ENCODE measurements at places on chromosomes 1 and 21.

DNA sequence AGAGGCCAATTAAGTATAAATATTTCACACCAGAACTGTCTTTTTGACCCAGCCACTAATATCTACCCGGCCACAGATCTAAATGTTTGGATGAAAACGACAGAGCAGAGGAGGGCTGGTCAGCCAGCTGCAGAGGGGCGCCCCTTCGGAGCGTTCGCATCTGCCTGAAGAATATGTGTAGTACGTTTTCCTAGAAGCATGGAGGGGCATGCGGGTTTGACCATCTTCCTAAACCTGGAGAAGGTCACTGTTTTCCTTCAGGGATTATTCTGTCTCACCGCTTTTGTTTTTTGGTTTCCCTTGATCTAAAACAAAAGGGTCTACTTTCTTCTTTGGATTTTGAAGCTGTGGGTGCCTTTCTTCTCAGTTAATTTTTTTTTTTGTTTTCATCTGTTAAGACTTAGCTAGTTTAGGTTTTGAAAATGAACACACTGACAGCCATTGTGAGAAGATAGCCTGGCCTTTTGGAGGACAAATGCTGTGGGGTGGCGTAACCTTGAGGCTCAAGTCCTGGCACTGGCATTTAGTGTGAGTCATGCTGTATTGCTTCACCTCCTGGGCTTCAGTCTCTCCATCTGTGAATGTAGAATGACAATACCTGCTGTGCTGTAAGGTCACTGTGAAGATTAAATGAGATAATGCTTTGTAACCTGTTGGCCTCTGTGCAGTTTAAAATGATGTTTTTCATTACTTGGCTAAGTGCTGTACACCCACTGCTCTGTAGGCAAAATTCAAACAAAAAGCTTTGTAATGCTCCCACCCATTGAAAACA, 74.1 kb upstream of the IRF2BP2 start:
- DNase-seq = no peak

DNA sequence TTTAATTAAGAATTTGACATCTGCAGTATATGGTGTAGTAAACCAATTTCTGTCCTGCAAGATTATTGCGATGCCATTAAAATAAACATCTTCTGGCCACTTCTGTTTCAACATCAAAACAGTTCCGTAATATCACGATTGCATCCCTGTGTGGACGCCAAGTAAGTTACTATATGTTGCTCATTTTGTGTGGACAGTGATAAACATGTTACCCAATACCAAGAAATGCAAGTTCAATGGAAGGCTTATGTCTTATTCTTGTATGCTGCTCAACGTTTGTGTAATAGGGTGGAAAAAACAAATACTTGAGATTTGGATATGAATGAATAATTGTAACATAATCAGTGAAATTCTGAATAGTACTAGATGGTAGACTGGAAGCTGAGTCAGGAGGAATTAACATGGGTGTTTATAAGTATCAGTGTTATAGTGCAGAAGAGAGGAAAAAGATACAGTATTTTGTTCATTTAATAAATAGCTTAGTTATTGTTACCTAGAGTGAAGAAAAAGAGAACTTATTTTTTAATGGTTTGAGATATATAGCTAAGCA, 15.2 kb downstream of the TTC3 start:
- DNase-seq = no peak

GRCh38 chr1:91803123-91803522, 82.8 kb downstream of the TGFBR3 start:
- DNase-seq = no peak

- DNase-seq = no peak
These were observed 24.8 kb upstream of the GBP6 start for GRCh38 chr1:89339039-89339438.

- no peak for DNase-seq
These were observed 478.2 kb downstream of the NPHP4 start for GRCh38 chr1:5513846-5514526.

GRCh38 chr1:55064071-55064581, 24.8 kb downstream of the PCSK9 start:
- no peak for DNase-seq

- no peak for DNase-seq
These were observed 1632.3 kb downstream of the KCNT2 start for GRCh38 chr1:194975913-194976312.

- DNase-seq = no peak
These were observed 1.4 kb downstream of the PRAMEF18 start for GRCh38 chr1:13224480-13225060.

GRCh38 chr21:16181018-16181417, 451.2 kb downstream of the USP25 start:
- DNase-seq = no peak

- no peak for DNase-seq
These were observed 51.4 kb upstream of the C8B start for GRCh38 chr1:57017200-57017599.

- DNase-seq = no peak
These were observed 17.1 kb upstream of the MPZL1 start for GRCh38 chr1:167704715-167705114.

GRCh38 chr1:169683661-169684060, 27.8 kb downstream of the SELL start:
- no peak for DNase-seq

DNA sequence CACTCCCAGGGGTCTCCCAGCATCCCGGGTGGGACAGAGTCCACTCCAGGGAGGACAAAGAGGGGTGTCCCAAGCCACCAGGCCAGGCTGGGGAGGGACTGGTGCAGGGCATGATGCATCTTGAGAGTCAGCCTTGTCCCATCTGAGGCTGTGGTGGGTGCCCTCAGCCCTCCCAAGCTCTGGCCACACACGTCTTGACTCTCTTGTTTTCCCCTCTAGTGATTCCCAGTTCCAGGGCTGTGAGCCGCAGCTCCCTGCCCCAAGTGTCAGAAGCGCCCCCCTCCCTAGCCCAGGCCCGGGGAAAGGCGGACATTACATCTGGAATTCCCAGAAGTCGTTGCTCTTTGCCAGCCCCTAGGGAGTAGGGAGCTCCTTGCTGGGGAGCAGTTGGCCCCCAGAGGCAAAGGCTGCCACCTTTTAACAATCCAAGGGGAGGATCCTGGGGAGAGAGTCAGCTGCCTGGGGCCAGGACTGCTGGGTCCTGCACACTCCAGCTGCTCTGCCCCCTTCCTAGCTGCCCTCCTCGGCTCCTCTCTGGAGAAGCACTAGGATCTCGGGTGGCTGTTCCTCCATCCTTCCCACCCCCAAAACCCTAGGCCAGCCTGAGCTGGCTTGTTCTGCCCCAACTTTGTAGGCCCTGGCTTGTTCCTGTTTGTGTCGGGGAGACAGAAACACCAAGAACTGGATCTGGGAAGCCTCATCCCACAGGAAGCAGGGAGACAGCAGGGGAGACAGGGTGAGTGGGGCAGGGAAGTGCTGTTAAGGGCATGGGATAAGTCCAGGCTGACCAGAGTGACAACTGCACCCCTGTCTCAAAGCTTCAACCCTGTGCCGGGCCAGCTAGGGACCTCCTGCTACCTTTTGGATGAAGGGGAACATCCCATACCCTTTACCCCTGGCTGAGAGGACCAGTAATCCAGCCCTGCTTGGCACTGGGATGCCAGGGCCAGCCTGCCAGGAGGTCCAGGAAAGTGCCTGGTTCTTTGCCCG, 3.2 kb upstream of the PTPN7 start:
- DNase-seq = no peak

- no peak for DNase-seq
These were observed 187.8 kb upstream of the JUN start for GRCh38 chr1:58971629-58972140.

- DNase-seq = no peak
These were observed 223.7 kb upstream of the USP25 start for GRCh38 chr21:15506086-15506485.

- no peak for DNase-seq
These were observed 50.4 kb downstream of the RAP1GAP start for GRCh38 chr1:21618561-21619374.

GRCh38 chr1:206886831-206887230, 10.4 kb upstream of the IL24 start:
- DNase-seq = no peak

- no peak for DNase-seq
These were observed 39.0 kb upstream of the GRIK3 start for GRCh38 chr1:37073152-37073853.

DNA sequence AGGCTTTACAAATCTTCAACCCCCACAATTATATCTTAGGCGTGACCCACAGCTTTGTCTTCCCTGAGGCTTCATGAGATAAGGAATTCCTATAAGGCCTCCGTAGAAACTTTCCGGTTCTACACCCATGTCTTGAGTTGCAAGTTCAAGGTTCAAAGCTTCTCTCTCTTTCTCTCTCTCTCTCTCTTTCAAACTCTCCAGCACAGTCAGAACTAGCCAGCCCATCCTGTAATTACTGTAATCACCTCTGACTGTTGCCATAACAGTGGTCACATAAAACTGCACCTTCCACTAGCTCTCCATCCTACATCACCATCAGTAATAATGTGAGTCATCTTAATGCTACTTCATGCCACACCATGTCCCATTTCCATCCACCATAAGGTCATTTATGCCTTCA, 90.0 kb upstream of the NFASC start:
- no peak for DNase-seq

- no peak for DNase-seq
These were observed 3.6 kb downstream of the EPS15 start for GRCh38 chr1:51515312-51515960.

GRCh38 chr1:11078631-11079030, 18.8 kb upstream of the SRM start:
- no peak for DNase-seq

DNA sequence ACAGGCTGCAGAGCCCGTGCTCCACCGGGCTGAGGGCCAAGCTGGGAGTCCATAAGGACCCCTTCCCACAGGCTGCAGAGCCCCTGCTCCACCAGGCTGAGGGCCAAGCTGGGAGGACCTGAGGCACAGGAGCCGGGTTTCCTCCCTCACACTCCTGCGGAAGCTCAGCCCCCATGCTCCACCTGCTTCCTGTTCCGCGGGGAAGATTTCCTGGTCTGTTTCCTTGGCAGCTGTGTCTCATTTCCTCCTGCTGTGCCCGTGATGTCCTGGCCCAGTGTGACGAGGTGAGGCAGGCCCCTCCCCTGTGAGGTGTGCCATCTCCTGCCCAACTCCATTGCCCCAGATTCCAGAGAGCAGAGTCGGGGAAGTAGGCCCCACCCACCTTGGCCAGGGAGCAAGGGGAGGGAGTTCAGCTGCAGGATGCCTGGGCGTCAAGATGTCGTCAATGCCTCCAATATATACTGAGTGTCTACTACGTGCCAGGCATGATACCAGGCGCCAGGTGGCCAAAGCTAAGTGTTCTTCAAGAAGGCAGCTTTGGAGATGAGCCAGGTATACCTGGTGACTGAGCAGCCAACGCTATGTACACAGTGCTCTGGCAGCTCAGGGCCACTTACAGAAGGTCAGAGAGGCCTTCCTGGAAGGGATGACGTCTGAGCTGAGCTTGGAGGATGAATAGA, 58.8 kb downstream of the NAV1 start:
- DNase-seq = no peak

DNA sequence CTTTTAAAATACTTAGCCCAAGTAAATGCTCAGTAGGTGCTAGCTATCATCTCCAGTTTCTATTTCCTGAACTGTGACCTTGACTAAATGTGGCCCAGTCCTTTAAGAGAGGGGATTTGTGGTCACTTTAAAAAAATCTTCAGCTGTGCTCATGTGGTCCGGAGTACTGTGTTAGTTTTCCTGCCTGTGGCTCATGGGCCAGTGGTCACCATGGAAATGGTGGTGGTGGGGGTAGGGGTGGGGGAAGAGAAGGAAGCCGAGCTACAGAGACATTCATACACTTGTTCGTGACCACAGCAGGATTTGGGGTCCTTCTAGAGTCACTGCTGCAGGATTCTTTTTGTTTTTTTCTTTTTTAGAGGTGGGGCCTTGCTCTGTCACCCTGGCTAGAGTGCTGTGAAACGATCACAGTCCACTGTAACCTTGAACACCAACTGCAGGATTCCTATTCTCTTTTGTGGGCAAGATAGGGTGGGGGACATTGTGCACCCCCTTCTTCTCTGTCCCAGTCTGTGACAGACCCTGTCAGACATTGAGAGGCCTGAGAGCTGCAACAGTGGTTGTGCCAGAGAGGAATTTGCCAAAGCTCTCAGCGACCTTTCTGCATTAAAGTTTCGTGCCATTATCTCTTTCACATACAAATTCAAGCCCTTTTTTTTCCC, 25.8 kb downstream of the KIF26B start:
- DNase-seq = no peak

DNA sequence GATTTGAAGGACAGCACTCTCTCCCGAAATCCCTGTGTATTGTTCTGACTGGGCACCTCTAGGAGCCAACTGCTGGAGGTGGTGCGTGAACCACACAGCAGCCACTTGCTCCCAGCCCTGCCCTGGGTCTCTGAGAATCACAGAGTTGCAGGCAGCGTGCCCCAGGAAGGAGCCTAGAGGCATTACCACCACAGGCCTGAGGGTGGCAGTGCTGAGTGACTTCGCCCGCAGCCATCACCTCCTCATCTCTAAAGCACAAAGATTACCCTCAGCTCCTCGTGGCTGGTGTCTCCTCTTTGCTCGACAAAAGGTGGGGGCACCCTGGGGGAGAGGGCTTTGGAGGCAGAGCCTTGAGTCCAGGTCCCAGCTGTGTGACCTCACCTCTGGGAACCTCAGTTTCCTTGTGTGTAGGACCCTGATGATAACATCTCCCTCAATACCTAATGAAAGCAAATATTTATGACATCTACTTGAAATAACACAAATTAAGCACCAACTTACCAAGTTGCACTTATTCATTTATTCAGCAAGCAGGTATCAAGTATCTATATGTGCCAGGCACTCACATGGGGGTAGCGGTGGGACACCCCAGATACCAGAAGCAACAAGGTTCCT, 86.3 kb downstream of the VWA5B1 start:
- peak; percentile 21 for DNase-seq

GRCh38 chr1:221648201-221648600, 93.7 kb downstream of the DUSP10 start:
- DNase-seq = no peak

GRCh38 chr1:182262425-182262824, 129.2 kb downstream of the GLUL start:
- no peak for DNase-seq

GRCh38 chr21:33199516-33200217, 30.1 kb upstream of the IFNAR2 start:
- peak; percentile 74 for DNase-seq

- no peak for DNase-seq
These were observed 18.5 kb downstream of the OR2T1 start for GRCh38 chr1:248421384-248421783.

GRCh38 chr1:21340230-21340945, 50.1 kb upstream of the ECE1 start:
- DNase-seq = no peak

DNA sequence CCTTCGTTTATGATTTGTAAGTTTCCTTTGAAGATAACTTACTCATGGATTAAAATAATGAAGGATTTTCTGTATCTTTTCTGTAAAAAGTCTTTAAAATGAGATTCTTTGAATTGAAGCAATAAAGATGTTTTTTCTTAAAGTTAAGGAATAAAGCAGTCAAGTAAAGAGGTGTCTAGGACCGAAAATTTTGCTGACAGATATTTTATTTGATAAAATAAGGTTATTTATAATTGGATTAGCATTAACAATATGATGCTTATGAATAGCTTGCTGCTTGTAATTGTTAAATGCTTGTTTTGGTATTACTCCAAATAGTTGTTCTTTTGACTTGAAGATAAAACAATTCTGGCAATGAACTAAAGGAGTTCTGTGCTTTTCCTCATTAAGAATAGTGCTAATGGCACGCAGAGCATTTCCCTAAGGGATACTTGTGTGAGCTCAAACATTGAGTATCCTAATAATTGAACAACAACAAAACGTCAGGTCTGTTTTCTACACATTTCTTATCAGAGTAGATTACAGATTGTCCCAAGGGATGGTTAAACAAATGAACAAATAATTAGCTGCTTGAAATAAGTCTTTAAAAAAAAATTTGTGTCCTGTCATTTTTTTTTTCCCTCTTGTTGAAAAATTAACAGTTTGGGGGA, 16.6 kb downstream of the TSNAX start:
- DNase-seq = no peak
